ENCODE measurements at places on chromosomes 5 and 9. TPM values are rescaled to one million over a fixed set of nuclear protein-coding genes. Genes with fewer than 3 reads are reported as not detected.

The CXCL14 gene
- polyA plus RNA-seq, result not detected

The OR1Q1 gene
- not detected for polyA plus RNA-seq

The POU5F2 gene
- polyA plus RNA-seq, result 0.11 TPM

The RLN1 gene
- polyA plus RNA-seq, result not detected

The PRRT1B gene
- polyA plus RNA-seq, result not detected

The HIGD2A gene
- polyA plus RNA-seq, result 294 TPM

DNA sequence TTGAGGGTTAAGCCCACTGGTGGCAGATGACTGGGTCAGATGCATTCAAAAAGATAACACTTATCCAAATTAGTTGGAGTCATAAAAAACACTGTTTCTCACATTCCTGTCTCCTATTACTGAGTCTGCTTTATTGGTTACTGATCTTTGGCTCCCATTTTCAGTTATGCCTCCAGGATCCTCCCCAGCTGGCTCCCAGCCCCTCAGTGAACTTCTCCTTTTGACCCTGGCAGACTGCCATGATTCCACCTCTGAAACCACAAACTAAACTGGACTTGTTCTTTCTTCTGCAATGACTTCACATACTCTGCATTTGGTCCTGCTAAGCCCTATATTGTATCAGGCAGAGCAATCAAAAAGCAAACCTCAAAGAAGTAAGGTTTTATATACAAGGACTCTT, 860.8 kb upstream of the DMAC1 start:
- DNase-seq, result peak; percentile 20
- H3K4me3 ChIP-seq, result no peak overlapping the region
- H3K27me3 ChIP-seq, result no peaks in the 10 kb centered on the region
- no peaks in the 10 kb centered on the region for H3K4me1 ChIP-seq
- H3K27ac ChIP-seq, result no peak overlapping the region
- no peaks in the 10 kb centered on the region for H3K36me3 ChIP-seq

DNA sequence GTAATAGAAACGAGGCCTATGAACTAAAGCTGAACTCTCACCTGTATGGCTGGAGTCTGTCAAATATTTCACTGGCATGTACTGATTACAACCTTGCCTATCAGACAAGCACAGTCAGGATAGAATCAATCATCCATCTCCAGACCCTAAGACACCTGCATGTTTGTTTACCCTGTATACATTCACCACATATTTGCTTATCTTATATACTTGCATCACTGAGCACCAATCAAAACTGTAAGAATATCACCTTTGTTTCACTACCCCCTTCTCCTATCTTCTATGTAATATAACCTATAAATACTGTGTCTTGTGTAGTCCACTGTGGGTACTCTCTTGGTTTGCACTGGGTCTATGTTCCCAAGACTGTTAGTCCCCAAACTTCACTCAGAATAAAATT, 1085.7 kb downstream of the TAF11L14 start:
- no peaks in the 10 kb centered on the region for H3K4me1 ChIP-seq
- no peak overlapping the region for H3K27ac ChIP-seq
- no peak overlapping the region for H3K4me3 ChIP-seq

GRCh38 chr9:114155995-114156656, 789 bp downstream of the COL27A1 start:
- H3K27me3 ChIP-seq, result peaks cover 16% of the 10 kb centered on the region
- no peaks in the 10 kb centered on the region for H3K36me3 ChIP-seq
- peak overlapping the region; percentile 41 for H3K4me3 ChIP-seq
- DNase-seq, result no peak

- no peaks in the 10 kb centered on the region for H3K27me3 ChIP-seq
- no peak overlapping the region for H3K27ac ChIP-seq
- no peak overlapping the region for H3K4me3 ChIP-seq
- no peaks in the 10 kb centered on the region for H3K4me1 ChIP-seq
- DNase-seq, result no peak
These were observed 579.3 kb upstream of the RGMB start for GRCh38 chr5:98193921-98194760.

DNA sequence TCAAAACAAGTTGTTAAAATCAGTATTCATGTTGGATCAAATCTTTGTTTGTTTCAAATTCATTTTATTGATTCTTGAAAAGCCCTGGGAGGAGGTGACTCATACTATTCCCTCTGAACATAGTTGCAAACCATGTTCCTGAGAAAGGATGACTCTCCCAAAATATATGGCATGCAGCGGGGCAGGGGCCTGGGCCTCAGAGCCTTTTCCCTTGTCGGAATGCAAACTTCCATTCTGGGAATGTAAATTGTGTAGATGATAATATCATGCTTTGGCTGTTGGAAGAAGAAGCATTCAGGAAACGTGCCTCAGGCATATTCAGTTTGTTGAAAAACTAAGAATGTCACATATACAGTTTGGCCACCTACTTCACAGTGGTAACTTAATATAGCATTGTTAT, 242.0 kb downstream of the AUH start:
- no peaks in the 10 kb centered on the region for H3K36me3 ChIP-seq
- H3K4me3 ChIP-seq, result no peak overlapping the region
- H3K4me1 ChIP-seq, result peaks cover 2% of the 10 kb centered on the region
- peaks cover 5% of the 10 kb centered on the region for H3K27me3 ChIP-seq
- no peak for DNase-seq

DNA sequence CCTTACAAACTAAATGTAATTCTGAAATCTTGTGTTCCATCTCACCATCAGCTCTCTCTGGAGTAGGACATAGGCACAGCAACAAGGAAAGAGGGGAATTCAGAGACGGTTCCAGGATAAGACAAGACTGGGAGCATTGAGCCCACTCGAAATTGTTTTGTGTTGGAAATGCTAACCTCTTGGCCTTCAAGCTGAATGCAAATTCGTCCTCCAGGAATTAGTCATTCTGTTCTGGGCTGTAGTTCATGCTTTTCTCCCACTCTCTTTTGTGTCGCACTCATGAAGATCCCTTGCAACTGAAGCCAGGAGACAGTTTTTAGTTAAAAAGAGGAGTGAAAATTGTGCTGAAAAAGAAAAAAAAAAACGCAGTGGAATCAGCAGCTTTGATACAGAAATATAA, 121.7 kb upstream of the SEMA6A start:
- H3K36me3 ChIP-seq, result no peaks in the 10 kb centered on the region
- H3K27ac ChIP-seq, result no peak overlapping the region
- no peak for DNase-seq
- no peaks in the 10 kb centered on the region for H3K4me1 ChIP-seq
